ENCODE measurements at places on chromosomes 1 and 21.

GRCh38 chr21:36791695-36792470, 93.0 kb downstream of the SIM2 start:
- no peak for DNase-seq

GRCh38 chr1:159214149-159214760, 9.6 kb downstream of the ACKR1 start:
- DNase-seq = peak; percentile 64

GRCh38 chr1:223748773-223749733, 36.7 kb downstream of the CAPN2 start:
- DNase-seq = peak; percentile 79

GRCh38 chr1:162381941-162382750, 618 bp downstream of the C1orf226 start:
- no peak for DNase-seq

GRCh38 chr21:42513151-42513984, at the start of gene SLC37A1:
Gene SLC37A1, plus strand, starts transcription at chr21:42513852. Its CDS starts 4,603 bp downstream, at chr21:42518455.
- DNase-seq = peak; percentile 76

GRCh38 chr1:204465546-204466415, 28.8 kb downstream of the PIK3C2B start:
- DNase-seq = peak; percentile 57

GRCh38 chr1:169488157-169488556, 2.4 kb upstream of the SLC19A2 start:
- DNase-seq = no peak

DNA sequence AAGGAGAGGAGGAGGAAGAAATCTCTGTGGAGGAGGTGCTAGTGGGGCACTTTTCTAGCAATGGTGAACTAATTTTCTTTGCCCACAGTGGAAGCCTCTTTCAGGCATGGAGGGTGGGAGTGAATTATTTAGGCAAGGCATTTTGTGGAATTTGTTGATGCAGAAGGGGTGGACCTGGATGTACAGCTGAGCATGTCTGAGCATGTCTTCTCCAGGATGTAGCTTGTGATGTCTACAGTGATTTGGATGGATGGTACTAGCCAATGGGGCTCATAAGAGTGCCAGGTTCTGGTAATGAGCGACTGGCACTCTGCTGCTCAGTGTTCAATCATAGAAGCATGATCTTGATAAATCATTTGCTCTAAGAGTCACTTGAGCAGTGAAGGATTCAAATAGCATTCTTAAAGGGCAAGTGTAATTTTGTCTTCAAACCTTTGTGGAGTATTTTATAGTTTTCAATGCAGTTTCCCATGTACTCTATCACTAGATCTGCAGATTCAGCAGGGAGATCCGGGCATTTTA, 153.9 kb upstream of the LMO4 start:
- no peak for DNase-seq

DNA sequence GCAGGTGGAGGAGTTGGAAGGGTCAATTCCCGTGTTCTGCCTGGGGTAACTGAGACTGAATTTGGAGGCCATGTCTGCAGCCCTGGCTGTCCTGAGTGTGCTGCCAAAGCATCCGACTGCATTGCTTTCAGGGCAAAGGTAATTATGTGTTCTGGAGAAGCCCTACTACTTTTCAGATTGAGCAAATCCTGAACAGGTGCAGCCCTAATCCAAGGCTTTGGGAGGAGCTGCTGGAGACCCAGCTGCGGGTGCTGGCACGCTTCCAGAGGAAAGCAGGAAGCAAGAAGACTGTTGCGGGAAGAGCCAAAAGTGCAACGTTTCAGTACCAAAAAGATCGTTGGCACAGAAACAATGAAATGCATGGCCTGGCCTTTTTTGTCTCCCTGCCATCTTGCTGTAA, 73.7 kb upstream of the NRIP1 start:
- DNase-seq = no peak

- DNase-seq = no peak
Observed at GRCh38 chr1:231630558-231631205, 4.1 kb downstream of the DISC1 start.

All from B cell (primary cell).